ENCODE measurements at places on chromosomes 11 and 22.

- no peak for DNase-seq
These were observed 132.6 kb upstream of the HSD17B12 start for GRCh38 chr11:43547889-43548381.

- DNase-seq: no peak
These were observed 161.3 kb upstream of the UBASH3B start for GRCh38 chr11:122494221-122494620.

DNA sequence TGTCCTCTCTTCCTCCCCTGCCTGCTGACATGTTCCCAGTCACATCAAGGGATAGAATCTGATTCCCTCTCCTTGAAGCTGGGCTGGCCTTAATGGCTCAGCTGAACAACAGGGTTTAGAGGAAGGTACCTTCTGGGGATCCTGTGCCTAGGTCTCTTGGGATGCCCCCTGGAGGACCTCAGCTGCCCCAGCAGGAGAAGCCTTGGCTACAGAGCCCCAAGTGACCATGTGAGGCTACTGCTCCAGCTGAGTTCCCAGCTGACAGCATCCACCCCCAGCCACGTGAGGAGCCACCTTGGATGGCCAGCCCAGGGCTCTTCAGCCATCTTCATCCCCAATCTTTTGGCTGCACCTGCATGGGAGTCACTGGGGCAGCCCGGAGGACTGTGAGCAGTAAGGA lies 1499.3 kb downstream of the TBC1D22A start:
- DNase-seq: no peak

DNA sequence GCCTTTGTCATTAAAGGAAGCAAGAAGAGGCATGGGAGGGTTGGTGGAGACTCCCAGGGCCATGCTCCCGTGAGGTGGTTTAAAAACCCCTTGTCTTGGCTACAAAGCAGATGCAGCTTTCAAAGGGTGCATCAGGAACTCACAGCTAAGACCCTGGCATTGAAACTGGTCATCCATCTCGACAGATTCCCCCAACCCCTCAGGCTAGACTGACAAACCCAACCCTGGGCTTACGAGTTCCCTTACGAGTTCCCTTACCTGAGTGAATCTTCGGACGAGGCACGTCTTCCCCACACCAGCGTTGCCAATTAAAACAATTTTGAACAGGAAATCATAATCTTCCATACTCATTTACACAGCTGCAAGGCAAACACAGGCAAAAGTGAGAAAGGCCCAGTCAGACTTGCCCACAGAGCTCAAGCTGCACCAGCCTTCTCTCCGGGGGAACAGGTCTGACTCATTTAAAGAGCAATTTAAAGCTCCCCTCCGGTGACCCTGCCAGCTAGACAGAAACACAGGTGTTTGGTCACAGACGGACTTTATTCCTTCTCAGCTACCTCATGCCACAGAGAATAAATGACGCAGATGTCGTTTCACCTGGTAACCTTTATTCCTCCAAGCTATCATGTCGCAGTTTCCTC lies 74.6 kb downstream of the RAB30 start:
- DNase-seq: no peak

DNA sequence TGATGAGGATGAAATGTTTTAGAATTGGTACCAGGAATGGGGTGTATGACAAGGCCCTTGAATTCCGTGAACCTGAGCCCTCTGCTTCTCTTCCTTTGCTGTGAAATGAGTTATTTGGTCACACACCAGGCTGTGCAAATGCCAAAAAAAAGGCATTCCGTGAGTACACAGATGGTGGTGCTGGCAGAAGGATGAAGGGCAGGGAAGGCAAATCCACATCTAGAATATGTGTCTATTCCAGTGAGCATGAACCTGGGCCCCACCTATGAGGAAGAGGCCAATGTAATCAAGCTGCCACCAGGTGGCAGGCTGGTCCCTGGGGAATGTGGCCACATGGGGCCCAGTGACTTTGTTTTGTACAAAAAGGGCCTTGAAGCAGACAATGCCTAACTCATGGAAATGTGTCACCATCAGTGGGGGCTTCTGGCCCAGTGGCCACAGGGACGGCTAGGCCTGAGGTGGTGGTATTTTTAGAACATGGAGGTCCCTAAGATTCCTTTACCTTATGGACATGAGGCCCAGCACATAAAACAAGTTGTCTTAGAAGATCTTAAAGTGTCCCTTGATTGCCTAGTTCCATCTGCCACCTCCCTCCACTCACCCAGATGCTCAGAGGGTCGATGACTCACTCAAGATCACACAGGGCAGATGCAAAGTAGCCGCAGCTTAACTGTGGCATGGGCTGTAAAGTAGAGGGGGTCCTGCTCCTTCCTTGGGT lies 3.9 kb upstream of the RNF215 start:
- DNase-seq: peak; percentile 65

GRCh38 chr11:70229737-70230136 lies 26.6 kb downstream of the FADD start:
- no peak for DNase-seq

DNA sequence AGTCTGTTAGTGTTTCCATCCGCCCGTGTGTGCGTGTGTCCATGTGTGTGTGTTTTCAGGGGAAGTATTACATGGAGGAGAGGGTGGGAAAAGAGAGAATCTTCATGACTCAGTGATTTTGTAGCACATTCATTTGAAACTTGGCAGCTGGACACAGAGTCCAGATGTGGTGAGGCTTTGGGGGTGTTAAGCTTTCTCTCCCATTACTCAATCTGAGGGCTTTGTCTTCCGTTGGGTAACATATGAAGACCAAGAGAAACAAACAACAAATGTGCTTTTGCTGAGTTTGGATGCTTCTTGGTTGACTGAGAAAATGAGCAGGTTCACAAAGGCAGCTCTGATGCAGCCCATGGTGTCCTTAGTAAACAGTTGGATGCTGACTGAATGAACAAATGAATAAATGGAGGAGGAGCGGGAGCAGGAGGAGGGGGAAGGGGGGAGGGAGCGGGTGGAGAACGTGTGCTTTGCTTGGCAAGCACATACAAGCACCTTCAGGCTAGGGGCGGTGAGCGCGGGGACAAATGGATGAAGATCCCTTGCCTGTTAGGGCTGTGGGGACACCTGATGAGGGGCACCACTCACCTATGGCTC lies 104.3 kb downstream of the ST3GAL4 start:
- no peak for DNase-seq

- no peak for DNase-seq
These were observed 579 bp upstream of the CABP7 start for GRCh38 chr22:29718949-29719898.
